ENCODE measurements at places on chromosomes 2 and 18.

GRCh38 chr2:217610401-217610814, 392.4 kb downstream of the TNS1 start:
- no peak for DNase-seq

DNA sequence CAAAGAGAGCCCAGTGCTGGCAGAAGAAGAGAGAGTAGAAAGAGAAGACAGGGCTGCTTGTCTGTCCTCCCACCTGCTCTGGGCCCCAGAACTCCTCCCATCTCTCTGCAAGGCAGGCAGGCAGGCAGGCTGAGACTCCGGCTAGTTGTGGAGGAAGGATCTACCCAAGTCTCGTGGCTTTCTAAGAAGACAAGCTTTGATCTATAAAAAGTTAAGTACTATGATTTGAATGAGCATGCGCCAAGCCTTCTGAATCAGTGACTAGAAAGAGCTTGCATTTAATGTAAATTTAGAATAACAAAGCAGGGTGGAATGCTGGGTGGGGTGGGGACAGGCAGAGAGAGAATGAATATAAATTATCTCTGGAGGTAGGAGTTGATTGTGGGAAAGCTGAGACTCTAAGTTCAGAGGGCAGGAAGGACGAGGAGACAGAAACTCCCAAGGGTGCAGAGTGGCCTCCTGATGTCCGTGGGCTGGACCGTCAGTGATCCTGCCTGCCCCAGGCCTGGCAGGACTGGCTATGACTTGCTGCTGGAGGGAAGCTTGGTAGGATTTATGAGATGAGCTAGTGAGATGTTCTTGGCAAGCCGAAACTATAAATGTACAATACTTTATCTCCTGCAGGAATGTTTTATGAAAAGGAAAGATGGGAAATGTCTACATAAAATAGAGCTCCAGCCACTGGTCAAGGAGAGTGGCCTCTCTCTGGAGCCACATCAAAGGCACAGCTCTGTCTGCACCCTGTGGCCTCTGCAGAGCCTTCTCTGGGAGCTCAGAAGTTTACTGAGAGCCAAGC, 447.5 kb downstream of the TNS1 start:
- no peak for DNase-seq

- DNase-seq = no peak
These were observed 213.4 kb upstream of the STK17B start for GRCh38 chr2:196384729-196385128.

GRCh38 chr2:231706731-231707624, 1.3 kb upstream of the PTMA start:
- DNase-seq = peak; percentile 98

- no peak for DNase-seq
These were observed 116.2 kb downstream of the GAREM1 start for GRCh38 chr18:32354518-32354917.

GRCh38 chr2:15853903-15854302, 86.4 kb upstream of the MYCN start:
- no peak for DNase-seq

Data from T-helper 17 cell (primary cell).